SK-N-MC (cell line): ENCODE measurements at places on chromosomes 2 and 18.

- no peak for DNase-seq
Observed at GRCh38 chr2:221245045-221245444, 327.1 kb downstream of the EPHA4 start.

- no peak for DNase-seq
Observed at GRCh38 chr2:127414638-127415592, 3.3 kb upstream of the PROC start.

DNA sequence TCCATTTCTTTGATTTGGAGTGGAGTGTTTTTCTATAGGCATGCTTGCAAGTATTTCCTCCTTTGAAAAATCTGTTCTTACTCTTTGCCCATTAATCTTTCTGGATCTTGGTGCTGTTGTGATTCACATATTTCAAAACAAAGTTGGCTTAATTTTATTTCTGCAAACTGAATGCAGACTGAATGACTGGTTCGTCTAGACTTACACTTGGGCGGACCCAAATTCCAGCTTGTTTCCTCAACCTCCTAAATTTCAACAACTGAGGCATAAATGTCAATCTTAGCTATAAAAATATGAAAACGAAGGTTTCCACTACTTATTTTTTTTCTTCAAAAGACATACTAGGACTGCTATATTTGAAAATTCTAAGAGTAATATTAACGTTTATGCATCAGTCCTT lies 59.0 kb downstream of the ANKRD44 start:
- no peak for DNase-seq

- no peak for DNase-seq
Observed at GRCh38 chr2:196170606-196171247, 651 bp downstream of the STK17B start.

GRCh38 chr18:74534150-74534969 lies at the start of gene CNDP1:
TSS of gene CNDP1 (plus strand) at chr18:74534500. CDS start at chr18:74534668, 168 bp downstream.
- DNase-seq = no peak

- DNase-seq = no peak
Observed at GRCh38 chr2:12709207-12709522, 7.6 kb upstream of the TRIB2 start.

DNA sequence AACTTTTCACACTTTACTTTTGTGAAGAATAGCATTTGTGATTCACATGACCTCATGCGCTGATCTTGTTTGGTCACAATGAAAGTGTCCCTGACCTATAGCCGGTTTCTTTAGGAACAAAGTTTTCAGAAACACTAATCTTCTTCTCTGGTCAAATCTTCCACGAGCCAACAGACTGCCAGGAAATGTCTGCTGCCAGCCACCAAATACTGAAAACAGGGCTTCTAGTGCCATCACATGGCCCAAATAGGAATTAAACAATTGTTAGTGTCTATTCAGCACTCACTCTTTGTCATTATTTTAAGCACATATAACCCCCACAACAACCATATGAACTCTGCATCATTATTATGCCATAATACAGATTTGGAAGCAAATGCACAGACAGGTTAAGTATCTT lies 286.5 kb upstream of the SYT4 start:
- DNase-seq = peak; percentile 56

GRCh38 chr2:239902749-239903201 lies 122.4 kb downstream of the NDUFA10 start:
- DNase-seq = no peak

DNA sequence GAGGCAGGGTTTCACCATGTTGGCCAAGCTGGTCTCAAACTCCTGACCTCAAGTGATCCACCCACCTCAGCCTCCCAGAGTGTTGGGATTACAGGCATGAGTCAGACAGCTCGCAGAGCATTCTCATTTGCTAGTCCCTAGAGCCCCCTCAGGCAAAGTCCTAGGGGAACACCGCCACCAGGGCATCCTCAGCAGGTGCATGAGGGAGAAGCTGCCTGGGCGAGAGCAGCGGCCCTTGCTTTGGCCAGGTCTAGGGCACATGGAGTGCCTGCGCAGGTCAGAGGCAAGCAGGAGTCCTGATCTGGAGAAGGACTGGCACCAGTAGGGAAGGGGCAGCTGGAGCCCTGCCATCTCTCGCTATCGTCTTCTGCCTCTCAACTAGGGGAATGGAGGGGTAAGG lies 32.4 kb downstream of the NGEF start:
- DNase-seq = no peak

- no peak for DNase-seq
Observed at GRCh38 chr2:17309741-17310339, 208.4 kb downstream of the RAD51AP2 start.

DNA sequence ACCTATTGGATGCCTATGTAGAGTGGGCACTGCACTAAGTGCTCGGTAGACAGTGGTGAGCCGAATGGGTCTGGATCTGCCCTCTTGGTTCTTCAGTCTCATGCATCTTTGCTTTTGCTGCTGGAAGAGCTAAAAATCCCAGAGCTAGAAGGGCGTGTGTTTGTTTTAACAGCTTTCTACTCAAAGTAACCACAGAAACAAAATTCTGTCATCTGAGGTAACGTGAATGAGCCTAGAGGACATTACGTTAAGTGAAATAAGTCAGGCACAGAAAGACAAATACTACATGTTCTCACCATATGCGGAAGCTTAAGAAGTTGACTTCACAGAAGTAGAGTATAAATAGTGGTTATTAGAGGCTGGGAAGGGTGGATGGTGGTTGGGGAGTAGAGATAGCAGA lies 119.8 kb downstream of the PLB1 start:
- DNase-seq = no peak

GRCh38 chr2:214899751-214900150 lies 90.3 kb upstream of the BARD1 start:
- DNase-seq = no peak

- no peak for DNase-seq
Observed at GRCh38 chr2:106181064-106181463, 13.0 kb downstream of the UXS1 start.

- no peak for DNase-seq
Observed at GRCh38 chr2:68653034-68653433, 9.7 kb downstream of the PROKR1 start.

DNA sequence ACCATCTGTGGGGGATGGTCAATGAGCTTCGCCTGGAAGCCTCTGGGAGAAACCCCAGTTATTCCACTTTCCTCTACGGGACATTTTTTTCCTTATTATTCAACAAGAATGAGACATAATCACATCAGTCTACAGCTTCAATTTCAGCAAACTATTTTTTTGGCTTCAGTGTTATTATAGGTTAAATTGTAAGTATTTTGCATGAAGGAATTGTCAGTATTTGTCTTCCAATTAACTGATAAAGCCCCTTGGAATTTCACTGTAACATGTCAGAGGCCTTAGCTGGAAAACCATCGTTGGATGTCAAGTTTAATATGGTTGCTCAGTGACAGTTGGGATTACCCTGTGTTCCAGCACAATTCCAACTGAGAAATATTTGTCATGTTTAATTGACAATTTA lies 480.9 kb upstream of the CHST9 start:
- no peak for DNase-seq

- DNase-seq = no peak
Observed at GRCh38 chr2:101704046-101704466, 6.5 kb downstream of the MAP4K4 start.
